ENCODE measurements at places on chromosomes 5 and 9.
A peak's percentile ranks its signal among the peaks of the same experiment; 100 is the strongest.

DNA sequence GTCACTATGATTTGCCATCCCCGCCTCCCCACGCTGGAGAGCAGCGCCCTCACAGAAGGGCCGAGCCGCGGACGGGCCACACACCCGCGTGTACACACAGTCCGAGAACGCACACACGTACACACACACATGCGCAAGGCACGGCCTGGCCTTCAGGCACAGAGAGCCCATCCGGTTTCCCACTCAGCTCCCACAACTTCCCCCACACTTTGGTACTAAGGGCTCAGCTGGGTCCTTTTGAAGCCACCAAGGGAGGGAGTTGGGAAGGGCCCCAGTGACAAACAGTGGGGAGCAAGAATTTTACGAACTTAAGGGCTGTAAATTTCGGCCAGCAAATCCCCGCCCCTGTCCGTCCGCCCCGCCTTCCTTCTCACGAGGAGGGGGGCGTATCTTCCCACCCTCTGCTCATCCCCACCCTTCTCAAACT is 133.3 kb upstream of the HAND1 start:
- no peak for DNase-seq

- no peak for DNase-seq
Measured at GRCh38 chr5:53350368-53350767, 130.1 kb upstream of the FST start.

- DNase-seq: no peak
Measured at GRCh38 chr9:6113312-6113711, 97.9 kb upstream of the RANBP6 start.

- DNase-seq: no peak
Measured at GRCh38 chr9:35628389-35628991, 10.3 kb upstream of the CD72 start.

DNA sequence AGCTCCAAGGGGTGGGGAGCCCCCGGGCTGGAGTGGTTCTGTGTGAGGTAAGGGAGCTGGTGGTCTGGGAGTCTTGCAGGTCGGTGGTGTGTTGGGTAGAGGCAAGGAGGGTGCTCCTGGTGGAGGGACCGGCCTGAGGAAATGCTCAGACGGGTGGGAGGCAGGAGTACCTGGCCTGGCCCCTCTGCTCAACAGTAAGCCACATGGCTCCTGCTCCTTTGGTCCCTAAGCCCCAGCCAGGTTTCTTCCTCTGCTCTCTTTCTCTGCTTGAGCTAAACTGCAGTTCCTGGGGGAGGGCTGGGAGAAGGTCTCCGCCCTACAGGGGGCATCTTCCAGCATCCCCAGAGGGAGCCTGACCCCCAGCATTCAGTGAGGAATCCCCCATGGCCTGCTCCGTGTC is 17.2 kb downstream of the TSPAN17 start:
- DNase-seq: no peak

DNA sequence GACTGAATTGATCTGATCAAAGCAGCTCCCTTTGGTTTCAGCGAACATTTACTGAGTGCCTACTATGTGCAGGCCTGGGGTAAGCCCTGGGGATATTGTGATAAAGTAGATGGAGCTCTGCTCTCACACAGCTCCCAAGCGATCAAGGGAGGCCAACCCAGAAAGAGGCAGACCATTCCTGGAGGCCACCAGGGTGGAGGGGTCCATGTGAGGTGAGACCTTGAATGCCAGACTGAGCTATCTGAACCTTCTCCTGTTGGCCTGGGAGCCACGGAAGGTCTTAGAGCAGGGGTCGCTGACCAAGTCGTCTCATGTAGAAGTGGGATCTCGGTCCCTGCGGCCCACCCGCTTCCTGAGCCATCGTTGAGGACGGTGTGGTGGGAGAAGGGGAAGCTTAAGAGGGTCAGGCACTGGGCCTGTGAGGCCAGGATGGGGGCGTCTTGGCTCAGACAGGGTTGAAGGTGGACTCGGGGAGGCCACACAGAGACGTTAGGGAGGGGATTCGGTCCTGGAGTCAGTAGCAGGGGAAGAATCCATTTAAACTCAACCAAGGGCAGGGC is 62.2 kb upstream of the IL17B start:
- no peak for DNase-seq

DNA sequence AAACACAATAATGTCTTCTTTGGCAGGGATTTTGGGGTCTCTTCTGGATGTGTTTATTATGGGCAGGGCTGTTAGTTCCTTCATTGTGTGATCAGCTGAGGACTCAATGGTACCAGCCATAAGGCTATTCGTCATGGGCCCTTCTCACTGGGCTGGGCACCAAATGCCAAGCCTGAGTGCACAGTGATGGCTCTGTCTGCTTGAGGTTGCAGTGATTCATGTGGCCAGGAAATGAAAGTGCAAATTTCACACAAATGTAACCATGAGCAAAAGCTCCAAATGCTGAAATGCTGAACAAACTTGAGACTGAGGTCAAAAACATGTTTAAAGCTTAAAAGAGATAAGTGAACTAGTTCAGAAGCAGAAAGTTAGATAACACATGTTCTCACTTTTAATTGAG is 191.0 kb downstream of the TARS1 start:
- DNase-seq: no peak

- DNase-seq: no peak
Measured at GRCh38 chr5:148974642-148975327, 88.1 kb downstream of the SH3TC2 start.

- DNase-seq: peak; percentile 17
Measured at GRCh38 chr9:97293207-97293721, 14.2 kb upstream of the CCDC180 start.

DNA sequence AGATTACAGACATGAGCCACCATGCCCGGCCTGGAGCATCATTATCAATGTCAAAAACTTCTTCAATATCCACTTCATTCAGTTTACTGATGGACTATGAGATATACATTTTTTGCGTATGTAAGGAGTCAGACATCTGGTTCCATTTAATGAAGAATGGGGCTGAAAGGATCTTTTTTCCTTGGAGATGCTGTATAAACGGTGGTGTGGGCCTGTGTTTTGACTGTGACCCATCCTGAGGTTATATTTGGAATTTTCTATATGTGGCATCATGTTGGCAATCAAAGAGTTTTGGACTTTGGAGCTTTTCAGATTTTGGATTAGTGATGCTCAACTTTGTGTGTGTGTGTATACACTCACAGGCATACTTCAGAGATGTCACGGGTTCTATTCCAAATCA is 85.7 kb upstream of the FBXL17 start:
- DNase-seq: no peak

DNA sequence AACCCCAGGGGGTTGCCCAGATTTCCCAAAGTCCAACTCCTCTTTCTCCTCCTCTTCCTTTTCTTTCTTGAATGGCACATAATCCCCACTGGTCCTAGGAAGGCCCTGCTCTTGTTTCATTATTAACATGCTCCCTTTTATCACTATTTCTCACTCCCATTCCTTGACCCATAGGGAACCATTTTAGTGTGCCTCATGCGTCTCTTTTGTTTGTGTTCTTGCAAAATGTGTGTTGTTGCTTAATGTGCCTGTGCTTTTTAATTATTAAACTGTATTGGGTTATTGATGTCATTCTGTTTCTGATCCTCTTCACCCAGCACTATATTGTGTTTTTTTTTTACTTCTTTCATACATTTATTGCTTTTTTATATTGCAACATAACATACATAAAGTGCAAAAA is 4.1 kb upstream of the RNF130 start:
- DNase-seq: no peak

DNA sequence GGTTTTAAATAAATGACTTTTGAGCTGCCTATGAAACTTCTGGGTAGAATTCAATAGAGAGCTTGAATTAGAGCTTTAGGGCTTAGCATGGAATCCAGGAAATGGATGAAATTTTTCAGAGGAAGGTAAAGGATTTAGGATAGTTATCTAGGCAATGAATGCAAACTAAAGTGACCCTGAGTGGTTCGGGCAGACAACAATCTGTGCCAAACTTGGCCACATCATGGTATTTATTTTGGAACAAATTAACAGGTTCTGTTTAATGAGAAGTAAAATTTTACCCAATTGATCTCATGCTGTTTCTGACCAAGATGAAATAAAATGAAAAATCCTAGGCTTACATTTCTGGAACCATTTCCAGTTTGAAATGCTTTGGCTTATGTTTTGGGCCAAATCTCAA is 934.4 kb downstream of the MAT2B start:
- no peak for DNase-seq

DNA sequence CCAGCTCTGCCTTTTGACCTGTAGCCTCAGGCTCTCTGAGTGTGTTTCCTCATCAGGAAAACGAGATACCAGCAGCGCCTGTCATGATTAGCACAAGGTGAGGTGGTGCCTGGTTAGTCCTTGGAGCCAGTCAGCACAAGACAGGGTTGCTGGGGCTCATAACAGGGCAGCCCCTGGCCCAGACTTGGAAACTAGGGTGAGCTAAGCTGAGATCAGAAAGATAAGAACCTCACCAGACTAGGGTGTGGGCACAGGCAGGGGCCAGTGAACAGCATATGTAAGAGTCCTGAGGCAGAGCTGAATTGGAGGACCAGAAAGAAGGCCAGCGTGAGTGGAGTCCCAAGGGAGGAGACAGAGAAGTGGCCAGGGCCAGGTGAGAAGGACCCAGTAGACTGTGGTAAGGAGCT is 42.7 kb upstream of the FUBP3 start:
- DNase-seq: no peak

- DNase-seq: no peak
Measured at GRCh38 chr5:9099689-9100088, 446.2 kb downstream of the SEMA5A start.

Measured in GM04504 (cell line).